Effector CD8-positive, alpha-beta T cell (primary cell): ENCODE measurements at places on chromosomes 6 and 20.

DNA sequence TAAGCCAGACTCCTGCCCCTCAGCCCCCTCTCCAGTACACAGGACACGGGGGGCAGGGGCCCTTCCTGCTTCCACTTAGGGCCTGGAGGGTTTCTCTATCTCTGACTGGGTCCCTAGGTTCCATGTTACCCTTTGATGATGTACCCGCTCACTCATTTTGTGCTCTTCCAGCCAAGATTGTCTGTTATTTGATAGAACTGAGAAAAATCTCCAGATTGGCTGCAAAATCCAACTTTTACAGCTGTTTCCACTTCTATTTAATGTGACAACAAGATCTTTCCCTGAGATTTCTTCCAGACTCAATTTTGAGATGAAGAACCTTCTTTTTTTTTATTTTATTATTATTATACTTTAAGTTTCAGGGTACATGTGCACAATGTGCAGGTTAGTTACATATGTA, 85.7 kb downstream of the TMEM170B start:
- DNase-seq, result no peak

DNA sequence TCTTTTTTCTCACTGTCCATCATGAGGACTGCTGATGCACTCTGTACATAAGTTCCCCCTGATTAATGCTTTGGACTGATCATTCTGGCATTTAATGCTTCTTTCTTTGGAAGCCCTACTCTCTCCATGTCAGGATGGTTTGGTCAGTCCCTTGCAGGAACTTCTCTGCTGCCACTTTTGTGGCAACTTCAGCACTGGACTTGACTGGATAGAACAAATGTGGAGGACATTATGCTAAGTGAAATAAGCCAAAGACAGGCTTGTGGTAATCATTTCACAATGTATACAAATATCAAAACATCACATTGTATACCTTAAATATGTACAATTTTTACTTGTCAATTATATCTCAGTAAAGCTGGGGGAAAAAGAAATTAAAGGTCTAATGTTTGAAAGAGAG, 12.2 kb upstream of the BRPF3 start:
- no peak for DNase-seq

DNA sequence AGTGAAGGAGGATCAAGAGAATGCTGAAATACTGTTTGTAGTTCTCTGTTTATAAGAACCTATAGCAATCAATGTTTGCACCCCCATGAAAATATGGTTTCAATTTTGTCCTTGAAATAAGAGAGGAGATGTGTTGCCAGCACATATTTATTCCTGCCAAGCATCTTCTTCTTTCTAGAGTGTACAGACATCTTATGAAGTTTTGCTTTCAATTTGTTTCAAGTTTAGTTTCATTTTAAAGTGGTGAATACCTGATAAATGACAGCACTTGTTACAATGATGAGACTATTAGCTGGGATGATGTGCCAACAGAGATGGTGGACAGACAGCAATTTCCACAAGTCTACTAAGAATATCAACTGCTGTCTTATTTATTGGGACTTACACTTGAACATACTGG, 39.2 kb upstream of the CENPW start:
- no peak for DNase-seq

GRCh38 chr20:34022151-34022838, 28.6 kb downstream of the RALY start:
- no peak for DNase-seq

DNA sequence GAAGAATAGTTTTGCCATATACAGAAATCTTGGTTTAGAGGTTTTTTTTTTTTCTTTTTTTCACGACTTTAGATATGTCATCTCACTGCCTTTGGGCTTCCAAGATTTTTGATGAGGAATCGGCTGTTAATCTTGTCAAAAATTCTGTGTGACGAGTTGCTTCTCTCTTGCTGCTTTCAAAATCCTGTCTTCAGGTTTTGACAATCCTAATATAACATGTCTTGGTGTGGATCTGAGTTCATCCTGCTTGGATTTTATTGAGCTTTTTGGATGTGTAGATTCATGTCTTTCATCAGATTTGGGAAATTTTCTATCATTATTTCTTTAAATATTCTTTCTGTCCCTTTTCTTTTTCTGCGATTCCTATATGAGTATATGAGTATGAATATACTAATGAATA, 61.1 kb downstream of the PLCG1 start:
- no peak for DNase-seq

DNA sequence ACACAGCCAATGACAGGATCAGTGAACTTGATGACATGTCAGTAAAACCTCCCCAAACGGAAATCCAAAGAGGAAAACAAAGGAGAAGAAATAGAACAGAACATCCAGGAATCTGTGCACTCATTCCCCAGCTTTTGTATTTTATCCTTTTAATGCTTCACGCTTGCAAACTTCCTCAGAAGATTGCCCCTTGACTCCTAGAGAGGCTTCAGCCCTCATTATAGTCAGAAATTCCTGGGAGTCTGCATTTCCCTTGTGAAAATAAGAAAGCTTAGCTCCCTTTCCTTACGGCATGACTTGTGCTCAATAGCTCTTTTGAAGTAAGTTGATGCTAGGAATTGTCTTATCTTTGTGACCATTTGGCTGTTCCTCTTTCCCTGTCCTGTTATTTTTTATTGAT, 313.6 kb upstream of the OPRM1 start:
- no peak for DNase-seq

DNA sequence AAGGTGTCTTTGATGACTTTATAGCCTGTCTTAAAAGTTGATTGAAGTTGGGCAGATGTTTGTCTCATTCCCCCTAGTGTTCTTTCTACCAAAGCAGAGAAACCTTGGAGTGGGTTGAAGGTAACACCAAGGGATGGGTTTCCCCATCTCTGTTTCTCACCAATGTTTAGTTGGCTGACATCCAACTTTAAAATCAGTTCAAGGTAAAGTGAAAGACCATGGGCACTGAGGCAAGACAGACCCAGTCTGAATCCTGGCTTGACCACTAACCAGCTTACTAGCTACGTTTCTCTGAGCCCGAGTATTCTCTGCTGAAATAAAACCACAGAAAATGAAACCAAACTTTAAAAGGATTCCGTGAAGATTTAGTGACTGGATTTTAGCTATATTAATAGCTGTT, 258.9 kb downstream of the KIF16B start:
- no peak for DNase-seq

GRCh38 chr6:149354009-149354408, 36.5 kb downstream of the TAB2 start:
- no peak for DNase-seq

- no peak for DNase-seq
Measured at GRCh38 chr20:16760431-16761304, 12.5 kb downstream of the OTOR start.

- no peak for DNase-seq
Measured at GRCh38 chr6:141551318-141551717, 581.4 kb upstream of the GJE1 start.

DNA sequence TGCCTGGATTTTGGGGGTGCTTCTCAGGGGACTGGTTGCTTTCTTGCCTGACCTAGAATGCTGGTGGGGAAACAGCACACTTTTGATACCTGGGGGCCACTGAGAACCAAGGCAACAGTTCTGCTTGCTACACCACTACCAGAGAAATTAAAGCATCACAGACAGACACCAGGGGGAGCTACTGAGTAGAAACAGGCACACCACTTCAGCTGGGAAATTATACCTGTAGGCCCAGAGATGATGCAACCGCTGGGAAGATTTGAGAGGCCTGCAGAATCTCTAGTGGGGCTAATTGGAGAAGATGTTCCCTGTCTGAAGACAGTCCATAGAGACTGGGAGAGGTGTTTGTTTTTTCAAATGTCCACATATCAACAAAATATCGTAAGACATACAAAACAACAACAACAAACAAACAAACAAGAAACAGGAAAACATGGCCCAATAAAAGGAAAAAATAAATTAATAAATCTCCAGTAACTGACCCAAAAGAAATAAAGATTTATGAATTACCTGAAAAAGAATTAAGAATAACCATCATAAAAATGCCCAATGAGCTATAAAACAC, 129.4 kb upstream of the RIN2 start:
- DNase-seq, result no peak

DNA sequence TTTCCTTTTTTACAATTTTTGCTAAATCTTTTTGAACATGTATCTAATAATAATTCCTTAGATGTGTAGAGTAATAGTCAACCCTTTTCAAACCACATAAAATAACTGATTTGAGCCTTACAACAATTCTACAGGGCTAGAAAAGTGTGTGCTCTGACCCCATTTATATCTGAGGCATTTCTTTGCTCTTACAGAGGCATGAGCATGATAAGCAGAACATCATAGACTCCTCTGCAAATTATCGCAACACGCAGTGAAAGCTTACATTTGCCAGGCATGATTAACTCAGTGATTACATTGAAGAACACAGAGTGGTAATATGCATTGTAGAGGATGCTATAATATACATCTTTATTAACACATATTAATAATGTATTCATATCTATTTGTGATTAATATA, 120.4 kb downstream of the SIM1 start:
- DNase-seq, result no peak

DNA sequence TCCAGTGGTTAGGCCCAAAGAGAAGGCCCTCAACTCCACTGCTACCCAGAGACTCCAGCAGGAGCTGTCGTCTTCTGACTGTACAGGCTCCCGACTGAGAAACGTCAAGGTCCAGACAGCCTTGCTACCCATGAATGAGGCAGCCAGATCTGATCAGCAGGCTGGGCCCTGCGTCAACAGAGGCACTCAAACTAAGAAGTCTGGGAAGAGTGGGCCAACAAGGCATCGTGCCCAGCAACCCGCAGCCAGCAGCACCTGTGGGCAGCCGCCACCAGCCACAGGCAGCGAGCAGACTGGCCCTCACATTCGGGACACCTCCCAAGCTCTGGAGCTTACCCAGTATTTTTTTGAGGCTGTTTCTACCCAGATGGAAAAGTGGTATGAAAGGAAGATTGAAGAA, 8.1 kb downstream of the LYRM2 start:
- no peak for DNase-seq

DNA sequence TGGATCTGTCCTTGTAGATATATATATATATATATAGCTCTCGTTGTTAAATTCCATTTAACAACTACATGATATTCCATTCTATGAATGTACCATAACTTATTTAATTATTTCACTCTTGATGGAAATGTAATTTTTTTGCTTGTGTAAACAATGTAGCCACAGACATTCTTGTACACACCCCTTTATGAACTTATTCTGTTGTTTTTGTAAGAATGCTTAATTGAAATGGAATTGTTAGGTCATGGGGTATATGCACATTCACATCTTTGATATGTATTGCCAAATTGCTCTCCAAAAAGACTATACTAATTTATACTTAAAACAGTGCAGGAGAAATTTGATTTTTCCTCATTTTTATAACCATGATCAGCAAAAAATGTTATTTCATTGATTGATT, 67.2 kb downstream of the MAP3K4 start:
- no peak for DNase-seq

- DNase-seq, result no peak
Measured at GRCh38 chr6:157455731-157456523, 74.9 kb downstream of the ZDHHC14 start.

GRCh38 chr6:83590416-83590815, 78.1 kb downstream of the PRSS35 start:
- no peak for DNase-seq

DNA sequence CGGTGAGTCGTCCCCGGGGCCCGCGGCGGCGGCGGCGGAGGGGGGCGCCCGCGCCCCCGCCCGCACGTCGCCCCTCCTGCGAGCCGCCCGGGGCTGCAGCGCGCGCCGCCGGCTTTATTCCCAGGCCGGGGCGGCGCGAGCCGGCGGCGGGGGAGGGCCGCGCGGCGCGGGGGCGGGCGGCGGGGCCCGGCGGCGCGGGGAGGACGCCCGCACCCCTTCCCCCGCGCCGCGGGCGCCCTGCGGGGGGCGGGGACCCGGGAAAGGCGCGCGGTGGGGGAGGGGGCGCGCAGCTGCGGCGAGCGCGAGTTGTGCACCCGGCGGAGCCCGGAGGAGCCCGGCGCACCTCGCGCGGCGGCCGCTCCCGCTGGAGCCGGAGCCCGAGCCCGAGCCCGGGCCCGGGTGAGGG, 646 bp downstream of the HMGA1 start:
- DNase-seq, result peak; percentile 19

DNA sequence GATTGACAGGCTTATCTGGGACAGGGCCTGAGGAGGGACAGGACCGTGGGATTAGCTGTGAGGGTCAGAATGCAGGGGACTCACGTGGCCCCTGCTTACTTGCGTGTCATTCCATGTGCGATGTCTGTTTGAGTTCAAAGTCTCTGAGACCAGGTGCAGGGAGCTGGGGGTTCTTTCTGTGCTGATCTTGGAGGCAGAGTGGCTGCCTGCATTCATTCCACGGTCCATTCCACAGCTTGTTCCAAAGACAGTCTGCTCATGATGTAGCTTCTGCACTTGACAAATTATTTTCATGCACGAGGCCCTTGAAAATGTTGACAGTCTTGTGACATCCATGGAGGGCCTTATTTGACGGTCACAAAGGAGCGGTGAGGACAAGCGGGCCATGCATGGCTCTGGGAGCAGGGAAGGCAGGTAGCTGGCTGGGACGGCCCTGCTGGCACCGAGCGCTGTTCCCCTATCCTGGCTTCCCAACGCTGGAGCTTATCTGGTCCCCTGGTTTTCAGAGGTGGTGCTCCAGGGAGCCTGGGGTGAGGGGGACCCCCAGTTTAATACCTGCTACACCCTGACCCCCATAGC, 156.3 kb upstream of the RNF24 start:
- no peak for DNase-seq

DNA sequence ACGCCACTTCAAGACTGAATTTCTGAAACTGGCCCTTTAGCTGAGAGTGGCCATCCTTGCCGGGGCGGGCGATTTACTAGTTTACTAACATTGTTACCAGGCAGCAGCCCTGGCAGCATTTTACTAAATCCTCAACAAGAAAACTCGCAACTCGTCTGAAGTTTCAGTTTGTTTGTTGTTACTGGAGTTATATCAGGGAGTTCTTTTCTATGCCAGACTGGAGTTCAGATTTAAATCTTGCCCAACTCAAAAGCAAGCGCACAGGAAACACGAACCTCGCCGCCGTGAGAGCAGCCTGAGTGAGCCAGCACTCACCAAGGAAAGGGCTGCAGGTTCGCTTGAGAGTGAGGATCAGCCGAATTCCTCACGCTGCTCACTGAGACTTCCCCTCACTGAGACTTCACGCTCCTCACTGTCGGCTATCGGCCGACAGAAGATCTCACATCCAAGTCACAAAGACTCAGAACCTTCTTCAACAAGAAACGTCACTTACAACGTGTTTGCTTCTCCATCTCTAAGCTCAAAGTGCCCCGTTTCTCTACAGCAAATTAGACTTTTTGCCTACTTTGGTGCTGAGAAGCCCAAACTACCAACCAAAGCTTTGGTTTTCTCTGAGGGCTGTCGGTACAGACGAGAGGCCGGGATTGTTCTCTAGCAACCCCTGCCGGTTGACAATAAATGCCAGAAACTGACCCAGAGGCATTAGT, 78.9 kb downstream of the OLIG3 start:
- peak; percentile 22 for DNase-seq
